ENCODE measurements at places on chromosomes 7 and 10.
A peak's percentile ranks its signal among the peaks of the same experiment; 100 is the strongest.

DNA sequence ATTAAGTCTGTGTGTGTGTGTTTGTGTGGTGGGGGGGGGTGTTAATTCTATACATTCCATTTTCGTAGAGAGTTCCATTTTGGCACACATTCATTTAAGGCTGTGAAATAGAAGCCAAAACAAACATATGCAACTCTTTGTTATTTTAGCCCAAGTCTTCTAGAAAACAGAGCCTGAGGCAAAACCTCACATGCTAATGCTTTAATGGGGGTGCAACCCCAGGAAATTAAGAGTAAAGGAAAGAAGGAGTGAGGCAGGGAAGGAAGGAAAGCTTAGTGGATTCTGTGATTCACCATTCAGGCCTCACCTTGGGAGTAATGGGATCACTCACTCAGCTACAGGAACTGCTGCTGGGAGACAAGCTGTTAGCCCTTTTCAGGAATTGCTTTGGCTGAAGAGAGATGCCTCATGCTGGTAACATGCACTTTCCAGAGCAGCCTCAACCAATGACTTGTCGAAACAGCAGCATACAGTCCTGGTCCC, 73.0 kb upstream of the CTTNBP2 start:
- no peak for DNase-seq

DNA sequence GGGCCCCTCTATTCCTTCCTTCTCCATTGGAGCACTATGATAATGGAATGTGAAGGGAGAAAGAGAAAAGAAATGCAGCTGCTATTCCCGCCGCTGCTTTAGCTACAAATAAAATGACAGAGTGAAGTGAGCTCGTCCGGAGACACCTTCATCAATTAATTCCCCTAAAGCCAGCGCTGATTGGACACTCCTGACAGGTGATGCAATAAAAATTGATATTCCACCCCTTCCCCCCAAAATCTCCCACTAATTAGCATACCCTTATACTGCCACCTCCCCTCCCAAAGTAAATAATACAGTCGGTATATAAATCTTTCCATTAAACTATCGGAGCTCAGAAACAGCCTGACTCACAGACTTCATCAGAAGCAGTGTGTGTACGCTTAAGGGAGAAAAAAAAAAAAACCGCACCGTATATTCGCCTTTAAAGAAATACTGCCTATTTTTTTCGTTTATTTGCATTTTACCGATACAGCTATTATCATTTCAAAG, 7.3 kb downstream of the SKIDA1 start:
- peak; percentile 51 for DNase-seq

GRCh38 chr7:133217773-133218172, 35.1 kb upstream of the EXOC4 start:
- no peak for DNase-seq

GRCh38 chr10:107442035-107442505, 277.6 kb upstream of the SORCS1 start:
- DNase-seq, result peak; percentile 28

GRCh38 chr7:122790132-122790531, 87.4 kb upstream of the RNF148 start:
- DNase-seq, result no peak

DNA sequence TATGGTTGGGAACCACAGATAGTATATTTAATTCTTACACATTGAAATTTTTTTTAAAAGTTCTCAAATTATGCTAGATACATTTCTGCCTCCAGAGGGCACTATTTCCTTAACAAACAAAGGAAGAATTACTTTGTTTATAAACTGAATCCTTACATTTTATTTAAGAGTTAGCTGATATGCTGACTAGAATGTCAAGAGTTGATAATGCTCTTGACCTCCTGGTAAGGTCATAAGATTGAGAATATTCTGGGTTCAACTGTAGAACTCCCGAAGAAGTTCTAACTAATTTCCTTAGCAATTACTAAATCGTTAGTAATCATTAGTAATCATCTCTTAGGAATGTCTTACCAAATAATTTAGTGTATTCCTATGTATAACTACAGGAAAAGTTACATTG, 95.3 kb upstream of the CYP26C1 start:
- peak; percentile 77 for DNase-seq

Data from cardiac fibroblast (primary cell).